ENCODE measurements at places on chromosomes 2 and 18. TPM values are rescaled to one million over a fixed set of nuclear protein-coding genes. Genes with fewer than 3 reads are reported as not detected.

GRCh38 chr2:20015482-20016083 lies 3.1 kb upstream of the MATN3 start:
- no peak overlapping the region for H3K27ac ChIP-seq
- no peak for DNase-seq
- H3K4me3 ChIP-seq, result no peak overlapping the region
- H3K36me3 ChIP-seq, result peaks cover 4% of the 10 kb centered on the region
- peaks cover 11% of the 10 kb centered on the region for H3K4me1 ChIP-seq

DNA sequence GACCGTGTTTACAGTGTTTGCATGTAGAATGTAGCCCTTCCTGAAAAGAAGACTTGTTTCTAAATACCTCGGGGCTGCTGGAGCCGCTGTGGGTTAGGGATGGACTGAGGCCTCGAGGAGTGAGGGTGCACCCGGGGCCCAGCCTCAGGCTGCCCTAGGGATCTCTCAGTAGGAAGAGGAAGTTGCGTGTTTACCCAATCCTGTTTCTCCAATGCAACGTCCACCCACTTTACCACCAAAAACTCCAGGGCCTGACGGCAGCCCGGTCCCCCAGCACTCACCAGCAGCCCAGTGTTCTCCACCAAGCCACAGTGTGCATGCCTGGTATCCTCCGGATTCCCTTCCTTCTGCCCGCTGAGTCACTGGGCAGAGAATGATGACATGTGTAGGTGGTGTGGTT lies 255.8 kb downstream of the GLI2 start:
- no peaks in the 10 kb centered on the region for H3K27me3 ChIP-seq
- no peaks in the 10 kb centered on the region for H3K36me3 ChIP-seq
- no peak overlapping the region for H3K4me3 ChIP-seq
- no peak overlapping the region for H3K27ac ChIP-seq

DNA sequence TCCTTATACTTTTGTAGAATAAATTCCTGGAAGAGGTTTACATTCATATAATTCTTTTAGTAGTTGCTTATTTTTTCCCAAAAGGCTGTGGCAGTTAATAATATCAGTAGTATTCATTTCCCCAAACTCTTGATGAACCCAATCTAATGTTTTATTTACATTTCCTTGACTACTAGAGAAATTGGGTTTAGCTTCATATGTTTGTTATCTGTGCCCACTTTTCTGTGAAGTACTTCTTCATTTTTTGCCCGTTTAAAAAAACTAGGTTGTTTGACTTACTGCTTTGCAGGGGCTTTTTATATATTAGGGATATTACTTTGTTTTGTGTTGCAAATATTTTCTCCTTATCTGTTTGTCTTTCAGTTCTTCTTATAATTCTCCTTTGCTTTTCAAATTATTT lies 17.2 kb downstream of the RALB start:
- H3K36me3 ChIP-seq, result peaks cover 83% of the 10 kb centered on the region
- no peaks in the 10 kb centered on the region for H3K27me3 ChIP-seq
- DNase-seq, result no peak
- H3K27ac ChIP-seq, result no peak overlapping the region
- peaks cover 42% of the 10 kb centered on the region for H3K4me1 ChIP-seq
- H3K4me3 ChIP-seq, result no peak overlapping the region

NT5DC4 gene
- not detected for total RNA-seq

ABCG5 gene
- not detected for total RNA-seq

All from activated CD4-positive, alpha-beta memory T cell treated with anti-CD3 and anti-CD28 coated beads, Interleukin-2, amount 10 ng/mL, durations not matched to agents 7 days and 5 days (primary cell).